ENCODE measurements at places on chromosomes 7 and 10.

- no peak for DNase-seq
Observed at GRCh38 chr7:112084520-112084971, 121.7 kb downstream of the DOCK4 start.

- DNase-seq, result no peak
Observed at GRCh38 chr10:125113691-125114371, 46.5 kb downstream of the CTBP2 start.

- no peak for DNase-seq
Observed at GRCh38 chr10:43130770-43131171, 7.5 kb upstream of the CSGALNACT2 start.

DNA sequence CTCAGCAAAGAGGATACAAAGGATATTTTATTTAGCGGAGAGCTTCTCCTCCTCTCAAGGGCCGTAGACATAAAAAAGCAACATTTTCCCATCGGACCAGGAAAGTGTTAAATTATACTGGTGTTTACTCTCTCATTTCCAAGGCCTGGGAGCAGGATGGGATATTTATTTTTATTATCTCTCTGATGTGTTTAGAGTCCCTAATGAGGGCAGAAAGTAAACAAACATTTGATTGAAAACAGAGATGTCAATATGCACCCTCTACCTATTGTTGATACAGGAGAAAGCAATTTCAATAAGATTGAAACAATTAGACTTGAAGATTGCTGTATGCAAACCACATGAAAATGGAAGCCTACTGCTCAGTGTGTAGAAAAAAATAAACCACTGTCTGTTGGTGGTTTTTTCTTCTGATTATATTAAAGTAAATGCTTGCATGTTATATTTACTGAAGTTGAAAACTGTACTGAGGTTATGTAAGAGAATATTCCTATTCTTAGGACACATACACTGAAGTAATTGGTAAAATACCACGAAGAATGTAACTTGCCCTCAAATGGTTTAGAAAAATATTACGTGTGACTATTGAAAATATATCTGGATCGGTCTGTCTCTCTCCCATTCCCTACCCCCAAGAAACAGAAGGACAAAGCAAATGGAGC, 59.3 kb downstream of the ATXN7L1 start:
- no peak for DNase-seq

GRCh38 chr7:67590649-67591048, 594.0 kb downstream of the TYW1 start:
- DNase-seq, result no peak

GRCh38 chr10:77867124-77867719, 59.3 kb downstream of the DLG5 start:
- DNase-seq, result no peak

DNA sequence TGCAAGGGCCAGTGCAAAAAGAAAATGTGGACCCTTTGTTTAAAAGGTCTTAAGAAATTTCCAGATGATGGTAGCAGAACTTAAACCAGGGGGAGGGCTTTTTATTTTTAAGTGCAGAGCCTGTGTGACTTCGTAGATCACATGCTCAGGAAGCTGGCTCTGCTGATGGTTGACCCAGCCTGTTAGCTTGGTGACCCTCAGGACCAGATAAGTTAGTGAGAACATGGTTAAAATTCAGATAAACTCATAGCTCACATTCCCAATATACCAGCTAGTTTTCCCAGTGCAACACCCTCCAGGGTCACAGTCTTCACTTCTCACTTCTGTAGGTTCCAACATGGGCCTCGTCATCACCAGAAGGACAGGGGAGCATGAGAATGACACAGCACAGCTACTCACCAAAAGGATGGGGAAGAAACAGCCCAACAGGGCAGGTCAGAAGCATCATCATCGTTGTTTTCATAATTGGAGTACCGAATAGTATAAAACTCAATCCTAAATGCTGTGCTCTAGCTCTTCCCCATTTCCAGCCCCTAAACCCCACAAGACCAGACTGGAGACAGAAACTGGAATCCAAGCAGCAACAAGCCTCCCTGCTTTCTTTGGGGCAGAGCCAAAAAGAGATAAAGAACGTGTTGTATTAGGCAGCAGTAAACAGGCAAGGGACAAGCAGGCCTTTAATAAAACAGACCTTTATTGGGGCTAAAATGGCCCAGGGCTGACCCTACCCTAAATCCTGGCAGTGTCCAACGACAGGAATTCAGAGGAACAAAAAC, 102.2 kb upstream of the ANKRD1 start:
- no peak for DNase-seq

GRCh38 chr10:132311338-132311939, 3.7 kb upstream of the STK32C start:
- no peak for DNase-seq

DNA sequence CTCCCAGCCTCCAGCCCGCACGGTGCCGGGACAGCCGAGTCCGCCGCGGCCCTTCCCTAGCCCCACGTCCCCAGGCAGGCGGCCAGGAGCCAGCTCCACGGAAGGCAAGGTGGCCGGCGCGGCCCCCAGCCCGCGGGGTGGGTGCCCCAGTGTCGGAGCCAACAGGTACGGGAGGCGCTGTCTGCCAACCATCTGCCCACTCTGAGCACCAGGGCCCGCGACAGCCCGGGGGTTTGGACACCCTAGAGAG, 75.8 kb downstream of the CALN1 start:
- no peak for DNase-seq

- DNase-seq, result no peak
Observed at GRCh38 chr10:11353006-11353896, 258.2 kb downstream of the USP6NL start.

GRCh38 chr7:103871473-103871872, 118.0 kb downstream of the RELN start:
- no peak for DNase-seq

GRCh38 chr7:124497176-124497575, 268.4 kb downstream of the GPR37 start:
- no peak for DNase-seq

GRCh38 chr10:60348982-60349381, 40.7 kb downstream of the ANK3 start:
- no peak for DNase-seq

GRCh38 chr7:91226411-91226810, 37.8 kb upstream of the FZD1 start:
- no peak for DNase-seq

DNA sequence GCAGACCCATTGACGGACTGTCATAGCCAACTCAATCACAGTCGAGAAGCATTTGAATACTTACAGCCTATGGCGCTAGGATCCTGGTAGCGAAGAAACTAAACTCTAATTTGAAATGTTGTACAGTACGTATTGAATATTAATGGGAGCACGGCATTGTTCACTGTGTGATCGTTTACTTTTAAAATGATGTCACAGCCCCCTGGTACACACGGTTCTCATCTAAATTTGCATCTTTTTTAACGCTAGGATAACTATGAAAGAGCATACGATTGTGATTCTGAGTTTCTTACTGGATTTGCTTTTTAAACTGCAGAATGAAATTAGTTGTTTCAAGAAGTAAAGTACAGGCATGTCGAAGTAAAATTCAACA, 895 bp upstream of the NAPEPLD start:
- DNase-seq, result no peak

Data from activated CD4-positive, alpha-beta T cell treated with anti-CD3 and anti-CD28 coated beads, Interleukin-10, Interleukin-2, amounts not matched to agents 100 ng/mL and 50 ng/mL, durations not matched to agents 16 hours and 8 hours (primary cell).